Activated CD4-positive, alpha-beta T cell treated with anti-CD3 and anti-CD28 coated beads for 24 hours (primary cell): ENCODE measurements at places on chromosomes 7 and 10.

GRCh38 chr7:46153951-46154787 is 233.1 kb upstream of the IGFBP3 start:
- DNase-seq, result no peak

GRCh38 chr7:102044984-102045673 is 227.7 kb downstream of the CUX1 start:
- no peak for DNase-seq

DNA sequence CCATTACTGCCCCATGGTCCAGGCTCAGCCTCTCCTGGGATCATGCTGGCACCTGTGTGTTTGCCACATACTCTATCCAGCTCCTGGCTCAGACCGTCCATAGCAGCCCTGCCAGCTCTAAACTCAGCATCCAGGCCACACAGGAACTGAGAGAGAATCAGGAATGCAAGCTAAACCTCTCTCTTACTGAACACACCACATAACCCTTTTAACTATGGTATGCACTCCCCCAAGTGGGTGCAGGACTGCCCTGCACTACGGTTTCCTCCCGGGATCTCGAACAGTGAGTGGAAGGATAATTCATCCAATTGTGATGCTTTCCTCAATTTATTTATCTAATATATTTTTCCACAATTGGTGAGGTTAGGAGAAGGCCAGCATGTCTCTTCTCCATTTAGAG is 17.1 kb upstream of the ZNF800 start:
- no peak for DNase-seq

GRCh38 chr7:154792436-154793055 is 210.4 kb downstream of the PAXIP1 start:
- DNase-seq, result no peak

DNA sequence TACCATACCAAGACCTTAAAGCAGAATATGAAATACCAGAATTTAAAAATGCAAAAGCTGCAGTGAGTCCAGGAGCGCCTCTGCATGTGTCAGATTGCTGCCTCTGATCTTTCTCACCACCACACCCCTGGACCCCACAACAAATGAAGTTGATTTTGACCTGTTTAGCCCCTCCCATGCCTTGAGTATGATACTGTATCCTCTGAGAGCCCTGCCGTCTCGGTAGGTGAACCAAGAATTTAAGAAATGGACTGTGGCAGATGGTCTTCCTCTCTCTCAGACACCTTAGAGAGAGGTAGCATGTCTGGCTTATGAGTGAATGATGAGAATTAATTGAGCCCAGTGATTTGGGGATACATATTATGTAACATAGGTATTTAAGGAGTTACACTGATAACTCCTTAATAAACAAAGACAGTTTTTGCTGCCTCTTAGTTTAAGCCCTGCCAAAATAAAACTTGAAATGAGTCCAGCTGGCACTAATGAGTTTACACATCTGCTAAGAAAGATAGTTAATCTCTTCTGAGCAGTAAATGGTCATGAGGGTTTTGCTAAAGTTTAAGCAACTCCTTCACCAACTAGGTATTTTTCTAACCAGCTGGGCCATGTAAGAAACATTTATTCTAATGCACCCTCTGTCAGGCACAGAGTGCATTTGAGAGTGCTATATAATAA is 4.5 kb upstream of the TFPI2 start:
- DNase-seq, result no peak

DNA sequence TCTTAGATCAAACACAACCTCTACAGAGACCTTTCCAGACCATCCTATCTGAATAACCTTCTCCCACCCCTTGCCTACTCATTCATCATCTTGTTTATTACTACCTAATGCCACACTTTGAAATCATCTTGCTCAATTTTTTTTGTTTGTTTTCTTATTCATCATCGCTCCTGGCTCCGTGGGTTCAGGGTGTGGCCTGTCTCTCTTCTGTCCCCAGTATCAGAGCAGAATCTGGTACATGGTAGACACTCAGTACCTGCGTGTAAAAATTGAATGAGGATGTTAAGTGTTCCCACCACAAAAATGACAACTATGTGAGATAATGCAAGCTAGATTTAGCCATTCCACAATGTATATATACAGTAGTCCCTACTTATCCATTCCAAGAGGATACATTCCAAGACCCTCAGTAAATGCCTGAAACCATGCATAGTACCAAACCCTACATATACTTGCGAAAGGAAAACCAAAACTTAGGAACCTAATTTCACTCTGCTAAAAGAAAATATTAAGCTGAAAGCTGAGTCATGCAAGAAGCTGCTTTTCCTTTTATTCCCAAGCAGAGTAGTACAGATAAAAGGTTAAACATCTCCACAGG is 72.1 kb upstream of the SEC61G start:
- DNase-seq, result no peak
